COR-L47 (cell line): ENCODE measurements at places on chromosomes 4 and X.

GRCh38 chr4:20217521-20217920 is 34.2 kb upstream of the SLIT2 start:
- no peak for DNase-seq

- no peak for DNase-seq
These were observed 95.8 kb upstream of the ELOVL6 start for GRCh38 chr4:110294165-110294564.

GRCh38 chr4:11914406-11914805 is 485.7 kb upstream of the HS3ST1 start:
- no peak for DNase-seq

GRCh38 chrX:38271154-38271716 is 50.6 kb upstream of the SRPX start:
- no peak for DNase-seq

DNA sequence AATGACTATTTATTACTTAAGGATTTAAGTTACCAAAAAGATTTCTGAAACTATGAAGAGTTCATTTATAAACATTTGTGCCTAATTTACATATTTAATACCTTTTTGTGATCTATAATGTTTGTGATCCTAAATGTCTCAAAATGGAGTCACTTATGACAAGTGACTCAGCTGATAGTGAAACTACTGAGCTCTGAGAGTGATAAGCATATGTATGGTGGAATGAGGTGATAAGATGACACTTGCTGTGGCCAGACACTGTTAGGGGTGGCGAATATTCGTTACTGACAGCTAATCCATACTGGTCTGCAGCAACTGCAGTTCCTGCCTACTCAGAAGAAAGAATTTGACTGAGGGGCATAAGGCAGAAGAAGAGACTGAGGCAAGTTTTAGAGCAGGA is 5.5 kb upstream of the NXF3 start:
- no peak for DNase-seq

DNA sequence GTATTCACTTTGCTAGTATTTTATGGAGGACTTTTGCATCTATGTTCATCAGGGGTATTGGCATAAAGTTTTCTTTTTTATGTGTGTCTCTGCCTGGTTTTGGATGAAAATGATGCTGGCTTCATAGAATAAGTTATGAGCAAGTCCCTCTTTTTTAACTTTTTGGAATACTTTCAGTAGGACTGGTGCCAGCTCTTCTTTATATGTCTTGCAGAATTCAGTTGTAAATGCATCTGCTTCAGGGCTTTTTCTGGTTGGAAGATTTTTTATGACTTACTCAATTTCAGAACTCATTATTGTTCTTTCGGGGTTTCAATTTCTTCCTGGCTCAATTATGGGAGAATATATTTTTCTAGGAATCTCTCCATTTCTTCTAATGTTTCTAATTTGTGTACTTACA is 9.1 kb upstream of the CSN2 start:
- DNase-seq, result no peak

DNA sequence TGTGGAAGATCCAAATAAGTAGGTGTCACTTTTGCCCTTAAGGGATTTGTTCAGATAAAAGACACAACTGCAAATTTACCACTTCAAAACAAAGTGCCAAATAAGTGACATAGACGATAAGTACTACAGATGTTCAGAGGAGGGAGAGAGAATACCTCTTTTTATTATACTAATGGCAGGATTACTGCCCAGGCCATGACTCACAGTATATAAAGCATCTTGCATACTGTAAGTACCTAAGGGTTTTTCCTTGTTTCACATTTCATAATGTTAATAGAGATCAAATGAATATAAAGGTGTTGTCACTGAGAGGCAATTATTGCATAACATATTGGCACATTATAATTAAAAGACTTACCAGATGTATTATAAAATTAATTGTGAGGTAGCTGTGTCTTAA is 46.4 kb downstream of the PTPN13 start:
- DNase-seq, result no peak

DNA sequence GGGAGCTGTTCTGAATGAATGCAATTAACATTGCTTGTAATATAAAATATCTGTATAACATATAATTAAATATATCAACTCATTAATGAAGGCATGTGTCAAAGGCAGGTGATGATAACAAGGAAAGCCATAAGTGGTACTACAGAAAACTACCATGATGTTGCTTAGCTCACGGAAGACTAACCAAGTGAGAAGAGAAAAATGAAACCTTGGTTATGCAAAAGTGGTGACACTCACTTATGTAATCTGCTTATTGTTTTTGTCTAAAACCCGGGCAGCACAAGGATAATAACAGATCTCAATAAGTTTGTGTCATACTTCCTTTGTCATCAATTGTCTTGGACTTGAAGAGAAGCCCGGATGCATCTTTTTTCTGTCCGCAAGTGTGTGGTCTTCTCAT is 156.4 kb downstream of the HS6ST2 start:
- DNase-seq, result no peak

DNA sequence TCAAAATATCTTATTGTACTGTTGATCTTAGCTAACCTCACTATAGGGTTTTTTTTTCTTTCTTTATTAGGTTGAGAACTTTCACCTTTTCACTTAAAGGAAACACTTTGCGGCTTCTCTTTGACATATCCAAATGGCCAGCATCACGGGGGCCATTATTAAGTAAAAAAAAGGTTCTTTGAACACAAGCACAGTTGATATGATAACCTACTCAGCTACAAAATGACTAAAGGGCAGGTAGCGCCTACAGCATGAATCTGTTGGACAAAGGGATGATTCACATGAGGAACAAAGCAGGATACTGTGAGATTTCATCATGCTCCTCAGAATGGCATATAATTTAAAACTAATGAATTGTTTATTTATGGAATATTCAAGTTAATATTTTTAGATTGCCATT is 119.6 kb downstream of the CCSER1 start:
- DNase-seq, result no peak

DNA sequence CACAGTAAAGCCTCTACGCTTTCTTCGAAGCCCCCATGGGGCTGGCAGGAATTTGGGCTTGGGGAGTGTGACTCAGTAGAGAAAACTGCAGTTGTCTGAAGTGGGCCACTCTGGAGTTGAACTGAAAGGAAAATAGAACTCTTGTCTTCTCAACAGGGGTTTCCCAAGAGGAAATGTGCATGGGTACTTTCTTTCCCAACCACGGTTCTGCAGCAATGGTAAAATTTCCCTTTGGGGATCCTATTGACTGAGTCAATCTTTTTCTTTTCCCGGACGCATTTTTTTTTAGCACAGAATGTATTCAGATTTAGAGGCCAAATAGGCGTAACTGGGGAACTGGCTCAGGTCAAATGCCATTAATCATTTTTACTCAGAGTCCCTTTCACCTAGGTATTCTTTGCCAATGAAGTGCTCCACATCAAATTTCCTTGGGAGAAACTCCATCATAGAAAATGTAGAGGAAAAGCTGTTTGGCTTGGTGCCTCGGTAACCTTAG is 269.3 kb downstream of the STIM2 start:
- DNase-seq, result no peak

GRCh38 chr4:139876337-139876941 is 210.8 kb downstream of the MGST2 start:
- peak; percentile 7 for DNase-seq

DNA sequence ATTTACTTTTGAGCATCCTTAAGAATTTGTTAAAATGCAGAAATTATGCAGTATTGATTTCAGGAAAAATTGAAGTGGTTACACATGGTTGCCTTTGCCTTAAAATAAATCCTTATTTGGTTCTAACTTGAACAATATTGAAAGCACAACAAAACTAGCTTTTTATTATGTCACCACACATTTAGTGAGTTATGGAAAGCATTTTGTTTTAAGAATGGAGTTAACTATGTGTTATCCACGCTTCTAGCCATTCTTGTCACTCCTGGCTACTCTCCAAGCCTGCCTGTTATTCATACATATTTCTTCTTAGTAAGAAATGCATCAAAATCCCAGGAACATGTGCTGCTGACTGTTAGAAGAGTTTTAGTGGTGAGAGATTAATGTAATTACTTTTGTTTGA is 73.9 kb downstream of the FAT4 start:
- no peak for DNase-seq

DNA sequence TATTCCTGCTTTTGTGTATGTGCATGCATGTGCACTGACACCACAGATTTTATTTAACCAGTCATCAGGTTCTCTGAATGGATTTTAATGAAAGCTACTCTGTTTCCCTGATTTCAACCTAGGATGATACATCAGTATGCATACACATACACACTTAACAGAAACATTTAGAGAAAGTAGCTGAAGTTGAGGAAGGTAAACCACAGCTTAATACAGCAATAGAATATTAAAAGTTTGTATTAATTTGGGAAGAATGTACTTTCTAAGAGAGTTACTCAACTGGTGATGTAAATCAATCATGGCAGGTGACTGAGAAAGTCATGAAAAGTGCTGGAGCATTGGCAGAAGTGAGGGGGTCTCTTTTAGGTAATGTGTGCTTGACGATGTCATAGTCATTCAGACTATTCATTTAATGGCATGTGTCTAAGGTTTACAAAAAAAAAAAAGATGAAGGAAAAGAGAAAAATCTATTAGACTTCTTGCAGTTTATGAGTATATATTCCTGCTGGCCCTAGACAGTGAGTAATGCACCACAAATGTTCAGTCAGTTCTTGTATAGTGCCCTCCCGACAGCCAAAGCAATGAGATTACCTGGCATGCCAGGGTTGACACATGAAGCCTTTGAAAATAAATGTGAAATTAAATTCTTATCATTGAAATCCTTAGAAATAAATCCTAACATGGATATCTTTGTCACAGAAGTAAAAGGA is 187.6 kb downstream of the RAPGEF2 start:
- DNase-seq, result no peak

DNA sequence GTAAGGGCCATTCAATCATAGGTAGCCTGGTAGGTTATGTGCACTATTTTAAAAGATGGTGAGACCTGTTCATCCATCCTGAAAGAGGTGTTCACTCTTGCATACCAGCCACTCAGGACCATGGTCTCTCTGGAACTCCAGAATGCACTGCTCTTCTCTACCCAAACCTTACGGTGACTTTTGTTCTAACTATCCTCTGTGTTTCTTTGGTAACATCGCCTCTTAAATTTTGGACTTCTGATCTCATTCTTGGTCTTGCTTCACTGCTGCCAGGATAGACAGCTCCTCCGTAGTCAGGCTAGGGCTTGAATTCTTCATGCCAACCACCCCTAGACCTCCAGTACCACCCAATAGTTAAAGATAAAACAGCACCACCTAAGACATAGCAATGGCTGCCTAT is 346.3 kb upstream of the GALNT7 start:
- DNase-seq, result no peak

GRCh38 chr4:128379860-128380259 is 92.2 kb upstream of the PGRMC2 start:
- peak; percentile 26 for DNase-seq

GRCh38 chr4:142925161-142925560 is 79.1 kb upstream of the INPP4B start:
- no peak for DNase-seq

DNA sequence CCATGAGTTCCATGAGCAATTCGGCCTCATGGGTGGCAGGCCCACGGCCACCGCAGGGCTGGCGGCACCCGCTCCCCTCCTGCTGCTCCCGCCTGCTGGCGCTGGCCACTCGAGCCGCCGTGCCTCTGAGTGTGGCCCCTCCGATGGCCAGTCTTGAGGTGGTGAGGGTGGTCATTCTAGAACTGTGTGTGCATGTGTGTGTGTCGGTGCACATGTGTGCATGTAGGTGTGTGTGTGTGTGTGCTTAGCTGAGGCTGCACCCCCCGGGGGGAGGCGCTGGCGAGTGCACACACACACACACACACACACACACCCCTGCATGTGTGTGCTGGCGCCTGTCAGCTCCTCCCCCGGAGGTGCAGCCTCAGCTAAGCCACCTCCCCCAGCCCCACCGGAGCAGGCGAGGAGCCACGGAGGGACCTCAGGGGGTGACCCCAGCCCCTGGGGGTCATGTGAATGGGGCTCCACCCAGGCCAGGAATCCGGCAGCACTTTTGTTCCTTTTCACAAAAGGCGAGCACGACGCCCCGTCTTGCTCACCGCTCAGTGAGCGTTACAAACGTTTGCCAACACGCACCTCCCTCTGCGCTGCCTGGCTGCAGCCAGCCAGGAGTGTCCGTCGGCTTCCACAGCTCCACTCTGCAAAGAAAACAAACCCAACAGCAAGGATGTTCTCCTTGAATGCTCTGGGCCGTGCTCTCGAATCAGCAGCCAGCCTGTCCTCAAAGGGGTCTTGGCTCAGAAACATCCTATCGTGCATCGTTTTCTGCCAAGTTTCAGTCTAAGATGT is 29.9 kb downstream of the FGFRL1 start:
- peak; percentile 45 for DNase-seq

- DNase-seq, result no peak
These were observed 31.3 kb downstream of the EMCN start for GRCh38 chr4:100486496-100486895.

- DNase-seq, result no peak
These were observed 103.6 kb downstream of the SORBS2 start for GRCh38 chr4:185708348-185708747.

GRCh38 chr4:139802931-139803330 is 137.3 kb downstream of the MGST2 start:
- DNase-seq, result no peak

GRCh38 chr4:2671267-2671895 is 84.8 kb downstream of the TNIP2 start:
- no peak for DNase-seq
